Fibroblast of the aortic adventitia (primary cell): ENCODE measurements at places on chromosomes 3 and 15. TPM values are rescaled to one million over a fixed set of nuclear protein-coding genes. Genes with fewer than 3 reads are reported as not detected.

DNA sequence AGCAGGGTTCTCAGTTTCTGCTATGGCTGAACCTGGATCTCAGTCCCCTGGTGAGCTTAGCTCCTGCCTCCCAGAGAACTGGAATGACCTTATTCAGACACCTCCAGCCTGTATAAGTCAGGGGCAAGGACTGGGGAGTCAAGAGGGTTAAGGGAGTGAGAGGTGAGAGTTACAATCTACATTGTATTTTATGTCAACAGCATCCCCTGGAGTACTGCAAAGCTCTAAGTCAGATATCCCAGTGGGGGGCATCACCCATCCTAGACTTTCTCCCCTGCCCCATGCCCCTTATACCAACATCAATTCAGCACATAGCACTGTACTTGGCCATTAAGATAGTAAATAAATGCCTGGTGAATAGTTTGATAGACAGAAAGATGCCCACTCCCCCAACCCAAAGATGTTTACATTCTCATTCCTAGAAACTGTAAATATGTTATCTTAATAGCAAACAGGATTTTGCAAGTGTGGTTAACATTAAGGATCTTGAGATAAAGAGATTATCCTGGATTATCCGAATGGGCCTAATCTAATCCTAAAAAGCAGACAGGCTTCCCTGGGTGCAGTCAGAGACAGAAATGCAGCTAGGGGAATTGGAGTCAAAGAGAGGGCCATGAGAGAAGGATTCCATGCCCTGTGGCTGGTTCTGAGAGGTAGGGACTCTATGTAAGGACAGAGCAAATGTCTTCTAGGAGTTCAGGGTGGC, 132.3 kb upstream of the RASGRP1 start:
- no peak for DNase-seq

- DNase-seq, result no peak
These were observed 14.7 kb downstream of the BSN start for GRCh38 chr3:49568965-49569364.

The LMAN1L gene
- not detected in 2 replicates for total RNA-seq

DNA sequence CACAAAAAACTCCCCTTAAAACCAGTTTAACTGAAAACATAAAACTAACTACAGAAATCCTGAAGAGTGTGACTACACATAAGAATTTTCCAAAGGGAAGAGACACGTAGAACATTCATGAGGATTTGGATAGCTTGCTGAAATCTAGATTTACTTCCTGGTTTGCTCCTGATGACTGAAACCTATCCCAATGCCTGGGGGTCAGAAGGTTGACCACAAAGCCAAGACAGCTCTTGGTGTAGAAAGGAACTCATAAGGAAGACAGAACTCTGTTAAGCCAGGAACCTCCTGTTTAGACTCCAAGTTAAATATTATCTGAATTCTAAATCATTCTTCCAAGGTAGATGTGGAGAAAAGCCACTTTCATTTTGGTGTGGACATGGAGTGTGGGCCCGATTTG, 92.8 kb downstream of the TFG start:
- DNase-seq, result no peak

The EIF2B5 gene
- total RNA-seq, result 18.4 and 28.1 TPM in 2 replicates

GRCh38 chr15:95622843-95623242, 707.7 kb upstream of the NR2F2 start:
- no peak for DNase-seq
